A673 (cell line): ENCODE measurements at places on chromosomes 13 and 19.

- peak; percentile 96 for DNase-seq
Measured at GRCh38 chr19:9323919-9324583, at the start of gene ZNF559. TSS of gene ZNF559 (plus strand) at chr19:9324179. CDS start at chr19:9338550, 14,371 bp downstream.

DNA sequence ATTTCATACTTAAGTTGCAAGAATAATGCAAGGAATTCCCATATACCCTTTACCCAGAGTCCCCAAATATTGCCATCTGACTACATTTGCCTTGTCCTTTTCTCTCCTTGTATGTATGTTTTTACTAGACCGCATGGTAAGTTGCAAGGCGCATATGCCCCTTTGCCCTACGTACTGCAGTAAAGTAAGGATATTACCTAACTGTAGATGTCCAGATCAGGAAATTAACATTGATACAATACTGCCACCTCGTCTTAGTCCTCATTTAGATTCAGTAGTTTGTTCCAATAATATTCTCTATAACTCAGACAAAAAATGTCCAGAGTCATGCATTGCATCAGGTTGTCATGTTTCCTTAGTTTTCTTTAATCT lies 9.3 kb downstream of the SAFB start:
- no peak for DNase-seq

- no peak for DNase-seq
Measured at GRCh38 chr13:24071423-24072075, 89.0 kb upstream of the SPATA13 start.

DNA sequence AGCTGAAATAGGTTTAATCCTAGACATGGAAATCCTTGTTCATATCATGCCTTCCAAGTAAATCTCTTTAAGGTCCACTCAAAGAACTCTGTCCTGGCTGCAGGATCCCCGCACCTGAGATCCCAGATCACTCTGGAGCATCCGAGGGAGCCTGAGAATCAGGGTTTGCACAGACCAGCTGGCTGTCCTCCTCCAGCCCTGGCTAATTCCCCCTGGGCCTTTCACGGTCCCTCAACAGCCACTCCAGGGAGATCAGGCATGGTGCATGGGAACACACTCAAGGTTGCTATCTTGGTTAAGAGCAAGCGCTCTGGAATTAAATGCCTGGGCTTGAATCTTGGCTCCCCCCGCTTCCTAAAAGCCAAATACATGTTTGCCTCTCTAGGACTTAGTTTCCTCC lies 130.8 kb downstream of the IRS2 start:
- DNase-seq = peak; percentile 55

GRCh38 chr19:12880551-12881171 lies 588 bp downstream of the DNASE2 start:
- DNase-seq = peak; percentile 43

GRCh38 chr19:29881386-29881785 lies 60.7 kb upstream of the URI1 start:
- DNase-seq = no peak

GRCh38 chr13:109945206-109945960 lies 159.0 kb upstream of the IRS2 start:
- no peak for DNase-seq
